Stimulated activated CD4-positive, alpha-beta T cell treated with anti-CD3 and anti-CD28 coated beads, Interleukin-4, amount 100 ng/mL, for 24 hours (primary cell): ENCODE measurements at places on chromosomes 16 and 17.

DNA sequence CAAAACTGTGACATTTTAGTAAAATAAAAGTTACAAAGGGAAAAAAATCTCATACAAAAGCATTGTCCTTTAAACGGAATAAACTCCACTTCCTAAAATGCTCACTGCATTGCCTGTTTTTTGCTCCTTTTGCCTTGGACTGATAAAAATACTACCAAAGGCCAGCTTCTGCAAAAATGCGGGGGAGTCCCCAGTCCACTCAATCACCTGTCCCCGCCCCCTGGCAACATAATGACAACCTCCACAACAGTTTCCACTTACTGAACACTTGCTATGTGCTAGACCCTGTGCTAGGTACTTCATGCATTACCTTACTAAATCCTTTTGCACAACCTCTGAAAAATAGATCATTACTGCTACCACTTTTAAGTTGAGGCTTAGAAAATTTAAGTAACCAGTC lies 172.7 kb upstream of the CCL2 start:
- DNase-seq = no peak

- DNase-seq = no peak
Observed at GRCh38 chr17:30225112-30225511, 10.4 kb downstream of the SLC6A4 start.

GRCh38 chr17:73703917-73704316 lies 59.7 kb upstream of the SDK2 start:
- no peak for DNase-seq

DNA sequence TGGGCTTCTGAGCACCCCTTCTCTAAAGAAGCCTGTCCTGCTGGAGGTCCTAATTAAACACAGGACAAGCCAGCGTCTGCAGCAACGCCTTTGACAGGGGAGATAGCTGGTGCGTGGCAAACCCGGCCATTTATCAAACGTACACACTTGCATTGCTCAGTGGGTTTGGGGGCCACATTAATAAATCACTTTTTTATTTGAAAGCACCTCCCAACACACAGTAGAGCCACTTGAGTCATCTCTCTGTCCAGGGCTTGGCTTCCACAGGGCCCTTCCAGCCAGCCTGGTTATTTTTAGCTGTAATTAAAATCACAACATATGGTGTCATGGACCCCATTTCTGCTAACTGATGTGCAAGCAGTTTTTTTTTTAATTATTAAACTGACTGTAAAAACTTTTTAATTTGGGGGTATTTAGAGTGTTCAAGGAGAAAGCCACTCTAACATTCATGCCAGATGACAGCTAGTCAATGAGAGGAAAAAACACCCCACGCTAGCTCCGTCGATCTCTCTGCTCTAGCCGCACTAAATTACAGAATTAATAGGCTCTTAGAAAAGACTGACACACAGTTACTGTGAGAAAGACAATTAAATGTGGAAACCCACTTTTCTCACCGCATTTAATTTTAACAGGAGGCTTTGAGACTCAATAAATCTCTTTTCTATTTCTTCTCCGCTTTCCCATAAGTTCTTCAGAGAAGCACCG lies 201.0 kb upstream of the WSCD1 start:
- DNase-seq = no peak

GRCh38 chr17:63775420-63775819 lies 1.4 kb downstream of the DDX42 start:
- no peak for DNase-seq

DNA sequence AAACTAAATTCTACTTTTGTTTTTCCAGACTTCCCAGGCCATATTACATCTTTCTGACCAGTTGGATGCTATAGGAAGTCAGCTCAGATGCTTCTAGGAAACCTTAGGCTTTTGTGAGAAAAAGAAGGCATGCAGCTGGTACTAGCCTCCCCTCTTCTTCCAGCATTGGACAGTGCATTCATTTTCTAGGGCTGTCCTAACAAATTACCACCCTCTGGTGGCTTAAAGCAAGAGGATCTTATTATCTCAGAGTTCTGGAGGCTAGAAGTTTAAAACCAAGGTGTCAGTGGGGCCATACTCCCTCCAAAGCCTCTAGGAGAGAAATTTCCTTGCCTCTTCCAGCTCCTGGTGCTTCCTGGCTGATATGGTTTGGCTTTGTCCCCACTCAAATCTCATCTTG lies 467.8 kb downstream of the SLC39A11 start:
- DNase-seq = no peak

DNA sequence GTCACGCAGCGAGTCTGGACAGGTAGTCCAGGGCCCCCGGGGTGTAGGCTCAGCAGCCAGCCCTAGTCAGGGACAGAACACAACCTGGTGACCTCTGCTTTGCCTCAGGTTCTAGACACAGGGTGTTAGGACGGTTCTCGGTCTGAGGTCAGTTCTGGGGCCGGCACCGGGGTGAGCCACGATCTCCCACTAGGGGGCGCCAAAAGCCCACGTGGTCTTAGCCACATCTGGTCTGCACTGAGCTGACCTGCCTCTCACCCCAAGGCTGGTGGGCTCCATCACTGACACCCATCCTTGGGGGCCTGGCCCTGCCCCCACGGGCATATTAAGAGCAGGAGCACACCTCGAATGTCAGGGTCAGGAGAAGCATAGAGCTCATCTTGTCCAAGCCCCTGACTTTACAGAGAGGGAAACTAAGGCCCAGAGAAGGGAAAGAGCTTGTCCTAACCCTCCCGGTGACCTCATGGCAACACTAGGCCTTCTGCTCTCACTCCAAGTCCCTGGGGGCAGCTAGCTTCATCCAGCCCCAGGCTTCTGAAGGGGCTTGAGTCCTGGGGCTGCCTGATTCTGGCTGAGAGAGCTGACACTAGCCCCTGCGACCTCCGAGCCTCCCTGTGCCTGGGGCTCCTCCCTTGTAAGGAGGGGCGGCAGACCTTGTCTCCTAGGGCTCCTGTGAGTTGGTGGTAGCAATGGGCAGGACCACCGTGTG lies 9.0 kb downstream of the SLC5A10 start:
- peak; percentile 85 for DNase-seq

GRCh38 chr17:78558181-78558850 lies 18.9 kb downstream of the DNAH17 start:
- DNase-seq = no peak

DNA sequence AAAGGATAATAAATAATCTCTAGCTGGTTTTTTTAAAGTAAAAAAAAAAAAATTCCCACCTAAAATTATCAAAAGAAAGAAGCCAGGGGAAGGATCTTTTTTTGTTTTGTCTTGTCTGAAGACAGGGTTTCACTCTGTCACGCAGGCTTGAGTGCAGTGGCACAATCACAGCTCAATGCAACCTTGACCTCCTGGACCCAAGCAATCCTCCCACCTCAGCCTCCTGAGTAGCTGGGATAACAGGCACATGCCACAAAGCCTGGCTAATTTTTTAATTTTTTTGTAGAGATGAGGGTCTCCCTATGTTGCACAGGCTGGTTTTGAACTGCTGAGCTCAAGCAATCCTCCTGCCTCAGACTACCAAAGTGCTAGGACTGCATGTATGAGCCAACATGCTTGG lies 78.4 kb upstream of the STAC2 start:
- DNase-seq = no peak

- no peak for DNase-seq
Observed at GRCh38 chr16:53566552-53567245, 63.7 kb upstream of the AKTIP start.

DNA sequence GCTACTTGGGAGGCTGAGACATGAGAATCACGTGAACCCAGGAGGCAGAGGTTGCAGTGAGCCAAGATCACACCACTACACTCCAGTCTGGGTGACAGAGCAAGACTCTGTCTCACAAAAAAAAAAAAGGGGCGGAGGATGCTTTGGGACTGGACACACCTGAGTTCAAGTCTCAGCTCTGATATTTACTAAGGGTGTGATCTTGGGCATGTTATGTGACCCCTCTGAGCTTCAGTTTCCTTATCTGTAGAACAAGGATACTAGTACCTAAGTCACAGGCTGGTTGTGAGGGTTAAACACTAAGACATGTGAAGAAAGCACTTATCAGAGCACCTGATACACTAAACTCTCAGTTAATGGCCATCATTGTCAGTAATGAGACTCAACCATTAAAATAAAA lies 25.9 kb downstream of the HOXB1 start:
- no peak for DNase-seq

GRCh38 chr17:78343543-78344201 lies 16.2 kb downstream of the SOCS3 start:
- peak; percentile 58 for DNase-seq

DNA sequence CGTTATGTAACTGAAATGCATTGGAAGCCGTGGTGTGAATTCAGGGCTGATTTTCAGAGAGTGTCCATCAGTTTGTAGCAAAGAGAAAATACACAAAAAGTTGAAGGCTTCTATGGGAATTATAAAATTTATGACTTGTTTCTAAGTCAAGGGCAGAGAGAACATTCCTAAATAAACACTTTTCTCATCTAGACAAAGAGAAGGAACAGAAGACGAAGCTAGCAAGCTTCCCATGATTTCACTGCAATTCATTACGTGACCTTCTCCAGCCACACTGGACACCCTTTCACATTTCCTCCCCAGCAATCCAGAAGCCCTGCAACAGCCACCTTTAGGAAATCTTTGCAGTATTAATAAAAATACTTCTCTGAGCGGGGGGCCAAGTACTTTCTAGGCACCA lies 67.8 kb downstream of the TMEM100 start:
- DNase-seq = no peak

DNA sequence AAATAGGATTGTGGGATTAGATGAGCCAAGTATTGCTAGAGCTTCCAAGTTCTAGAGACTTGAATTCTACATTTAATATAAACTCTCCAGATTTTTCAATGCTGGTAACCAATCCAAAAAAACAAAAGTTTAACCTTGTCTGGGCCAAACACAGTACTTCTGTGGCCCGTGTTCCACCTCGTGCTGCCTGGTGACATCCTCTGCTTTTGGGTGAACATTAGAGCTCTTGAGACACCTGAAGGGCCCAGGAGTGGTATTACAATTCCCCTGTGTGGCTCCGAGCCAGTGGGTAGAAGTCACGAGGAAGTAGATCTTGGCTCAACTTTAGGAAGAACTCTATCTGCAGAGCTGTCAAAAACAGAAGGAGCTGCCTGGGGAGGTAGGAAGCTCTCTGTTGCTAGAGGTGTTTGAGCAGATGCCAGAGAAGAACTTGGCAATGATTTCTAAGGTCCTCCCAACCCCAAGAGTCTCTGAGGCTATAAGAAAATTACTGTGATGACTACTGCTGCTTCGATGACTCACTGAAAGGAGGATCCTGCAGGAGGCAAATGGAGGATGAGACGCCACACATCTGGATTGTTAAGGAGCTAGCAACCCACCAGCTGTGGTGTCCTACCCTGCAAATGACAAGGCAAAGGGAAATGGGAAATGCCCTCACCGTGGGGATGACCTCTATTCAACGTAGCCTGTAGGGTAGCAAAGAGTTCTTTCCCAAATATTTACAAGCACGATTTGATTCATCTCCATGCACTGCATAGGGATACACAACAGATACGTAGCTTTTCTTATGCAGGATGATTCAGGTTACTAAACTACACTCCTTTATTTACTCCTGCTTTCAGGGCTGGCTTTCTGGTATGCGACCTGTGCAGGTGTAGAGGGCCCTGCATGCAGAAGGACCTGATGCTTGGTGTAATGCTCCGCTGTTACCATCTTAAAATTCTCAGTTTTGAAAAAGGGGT lies 45.8 kb upstream of the GAS7 start:
- no peak for DNase-seq

DNA sequence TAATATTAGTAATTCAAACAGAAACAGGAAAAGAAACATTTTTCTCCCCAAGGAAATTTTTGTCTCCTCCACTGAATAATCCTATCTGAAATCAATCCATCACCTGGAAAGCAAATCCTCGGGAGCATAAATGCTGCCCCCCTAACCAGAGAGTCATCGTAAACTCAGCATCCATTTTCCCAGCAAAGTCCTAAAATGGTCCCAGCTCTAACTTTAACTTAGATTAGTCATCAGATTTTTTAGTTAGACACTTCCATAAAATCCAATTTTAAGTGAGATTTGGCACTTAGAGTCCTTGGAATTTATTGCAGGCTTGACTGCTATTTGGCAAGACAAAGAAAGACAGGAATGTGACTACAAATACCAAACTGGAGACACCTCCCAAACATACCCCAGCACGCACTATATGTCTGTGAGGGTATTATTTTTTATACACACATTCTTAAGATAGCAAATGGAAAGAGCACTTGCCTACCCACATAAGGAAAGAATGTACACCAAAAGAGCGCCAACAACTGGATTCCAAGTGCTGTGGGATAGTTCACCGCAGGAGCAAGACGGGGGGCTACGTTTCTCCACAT lies 15.4 kb downstream of the SCO1 start:
- no peak for DNase-seq

- no peak for DNase-seq
Observed at GRCh38 chr16:63684149-63685101, 1437.4 kb downstream of the CDH11 start.

DNA sequence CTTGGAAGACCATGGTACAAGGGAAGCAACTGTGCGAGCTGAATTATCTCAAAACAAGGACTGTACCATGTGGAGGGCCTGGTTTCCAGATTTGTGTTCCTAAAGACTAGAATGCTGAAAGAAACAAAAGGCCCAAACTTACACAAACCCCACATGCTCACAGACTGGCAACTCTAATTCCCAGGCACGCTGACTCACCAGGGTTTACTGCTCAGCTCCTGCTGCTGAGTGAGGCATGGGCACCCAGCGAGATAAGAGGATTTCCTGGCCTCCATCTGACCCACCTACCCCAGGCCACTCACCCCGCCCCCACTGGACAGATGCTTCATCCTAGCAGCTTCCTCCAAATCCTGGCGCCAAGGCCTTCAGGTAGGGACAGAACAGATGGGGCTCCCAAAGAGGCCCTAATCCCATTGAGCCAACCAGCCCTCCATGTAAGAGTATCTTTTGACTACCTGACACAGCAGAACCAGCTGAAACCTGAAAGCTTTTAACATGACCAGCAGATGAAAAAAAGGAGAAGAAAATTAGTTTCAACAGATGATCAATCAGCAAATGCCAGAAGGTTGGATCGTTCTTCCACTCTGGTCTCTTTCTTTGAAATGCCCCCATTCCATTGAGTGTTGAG lies 33.9 kb downstream of the DCUN1D3 start:
- DNase-seq = no peak

DNA sequence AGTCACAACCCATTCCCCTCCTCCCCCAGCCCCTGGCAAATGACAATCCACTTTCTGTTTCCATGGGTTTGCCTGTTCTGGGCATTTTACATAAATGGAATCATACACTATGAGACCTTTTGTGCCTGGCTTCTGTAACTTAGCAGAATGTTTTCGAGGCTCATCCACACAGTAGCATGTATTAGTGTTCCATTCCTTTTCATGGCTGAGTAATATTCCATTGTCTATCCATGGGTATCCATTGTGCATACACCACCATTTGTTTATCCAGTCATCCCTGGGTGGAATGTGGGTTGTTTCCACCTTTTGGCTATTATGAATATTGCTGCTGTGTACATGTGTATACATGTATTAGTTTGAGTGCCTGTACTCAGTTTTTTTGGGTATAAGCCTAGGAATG lies 33.7 kb upstream of the RCVRN start:
- DNase-seq = no peak

GRCh38 chr17:60604686-60605334 lies 4.8 kb downstream of the PPM1D start:
- no peak for DNase-seq

GRCh38 chr16:825341-826061 lies 25.0 kb upstream of the GNG13 start:
- DNase-seq = no peak
